Uterine smooth muscle cell (primary cell): ENCODE measurements at places on chromosomes 5 and 9. TPM values are rescaled to one million over a fixed set of nuclear protein-coding genes. Genes with fewer than 3 reads are reported as not detected.

Gene GABBR2
- 0.11 and 0.12 TPM in 2 replicates for total RNA-seq

Gene GALNT12
- 69.5 and 98.7 TPM in 2 replicates for total RNA-seq

Gene PGM5
- 61.4 and 74.4 TPM in 2 replicates for total RNA-seq

Gene TRIM36
- 2.4 and 2.5 TPM in 2 replicates for total RNA-seq

Gene ARPC5L
- 13.5 and 27.1 TPM in 2 replicates for total RNA-seq

Gene ADAMTSL2
- total RNA-seq, result not detected in 2 replicates

Gene NUDT12
- 17.2 and 22.7 TPM in 2 replicates for total RNA-seq

Gene REEP5
- 39.6 and 43.1 TPM in 2 replicates for total RNA-seq

Gene REEP2
- 12.0 and 24.2 TPM in 2 replicates for total RNA-seq

Gene PRDM9
- total RNA-seq, result not detected in 2 replicates

Gene CAMK4
- 5.0 and 10.8 TPM in 2 replicates for total RNA-seq

Gene TNFSF15
- 3.0 and 3.4 TPM in 2 replicates for total RNA-seq

Gene LHX3
- total RNA-seq, result under 0.01 TPM in 1 of 2 replicates, not detected in the other

Gene DNAJB5
- total RNA-seq, result 17.6 and 21.1 TPM in 2 replicates

Gene SPAG8
- 0.75 and 1.3 TPM in 2 replicates for total RNA-seq

Gene PPWD1
- total RNA-seq, result 42.7 and 52.7 TPM in 2 replicates

Gene NIPAL4
- total RNA-seq, result 0.33 and 0.87 TPM in 2 replicates

Gene NTNG2
- 3.5 and 6.1 TPM in 2 replicates for total RNA-seq
